A673 (cell line): ENCODE measurements at places on chromosomes 11 and 22.

DNA sequence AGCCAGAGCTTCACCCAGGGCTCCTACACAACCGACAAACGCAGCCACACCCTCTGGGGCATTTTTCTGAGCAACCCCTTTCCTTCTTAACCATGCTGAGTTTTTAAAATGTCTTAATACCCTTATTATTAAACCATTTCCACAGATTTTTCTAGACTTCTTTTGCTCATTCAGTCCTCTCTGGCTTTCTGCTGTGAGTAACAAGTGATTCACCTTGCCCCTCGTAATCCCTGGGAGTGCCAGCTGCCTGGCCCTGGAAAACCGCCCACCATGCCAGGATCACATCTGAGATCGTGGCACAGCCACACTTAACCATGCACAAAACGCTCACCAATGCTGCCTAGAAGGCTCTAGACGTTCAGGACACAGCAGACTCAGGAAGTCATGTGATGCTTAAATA is 25.4 kb downstream of the YPEL1 start:
- no peak overlapping the region for H3K4me3 ChIP-seq
- no peak overlapping the region for H3K27ac ChIP-seq
- DNase-seq: no peak
- H3K27me3 ChIP-seq: no peaks in the 10 kb centered on the region

GRCh38 chr11:10594407-10594806 is 25.9 kb upstream of the LYVE1 start:
- peaks cover 36% of the 10 kb centered on the region for H3K4me1 ChIP-seq
- no peaks in the 10 kb centered on the region for H3K36me3 ChIP-seq
- no peaks in the 10 kb centered on the region for H3K27me3 ChIP-seq
- no peak overlapping the region for H3K4me3 ChIP-seq
- no peak overlapping the region for H3K27ac ChIP-seq

GRCh38 chr11:131486100-131486499 is 115.7 kb downstream of the NTM start:
- H3K4me1 ChIP-seq: no peaks in the 10 kb centered on the region
- H3K36me3 ChIP-seq: no peaks in the 10 kb centered on the region
- no peak for DNase-seq
- no peak overlapping the region for H3K27ac ChIP-seq
- peaks cover 13% of the 10 kb centered on the region for H3K27me3 ChIP-seq

GRCh38 chr11:6297831-6298230 is 22.5 kb downstream of the CAVIN3 start:
- no peaks in the 10 kb centered on the region for H3K4me1 ChIP-seq
- peak; percentile 21 for DNase-seq
- no peak overlapping the region for H3K4me3 ChIP-seq
- H3K36me3 ChIP-seq: no peaks in the 10 kb centered on the region

DNA sequence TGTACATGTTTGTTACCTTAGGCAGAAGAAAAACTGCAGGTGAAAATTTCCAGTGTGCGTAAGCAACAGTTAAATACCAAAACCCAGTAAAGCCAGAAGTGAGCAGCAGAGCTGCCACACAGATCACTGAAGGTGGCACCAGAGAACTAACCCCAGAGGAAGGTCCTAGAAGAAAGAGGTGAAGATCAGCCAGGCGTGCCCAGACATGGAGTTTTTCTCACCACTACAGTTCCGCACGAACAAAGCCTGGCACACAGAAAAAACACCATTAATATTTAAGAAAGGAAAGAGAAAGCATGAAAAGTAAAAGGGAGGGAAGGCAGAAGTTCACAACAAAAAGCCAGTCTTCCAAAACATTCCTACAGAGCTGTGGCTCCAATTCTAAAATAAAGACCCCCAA is 60.7 kb downstream of the STK33 start:
- no peaks in the 10 kb centered on the region for H3K4me1 ChIP-seq
- no peak overlapping the region for H3K4me3 ChIP-seq
- no peak for DNase-seq
- peaks cover 27% of the 10 kb centered on the region for H3K27me3 ChIP-seq
- H3K36me3 ChIP-seq: no peaks in the 10 kb centered on the region

GRCh38 chr11:47248664-47249377 is at the start of gene ACP2:
ACP2 (minus strand) TSS chr11:47248814; CDS start chr11:47248789, 25 bp downstream.
- H3K36me3 ChIP-seq: peaks cover 28% of the 10 kb centered on the region
- H3K4me1 ChIP-seq: peaks cover 13% of the 10 kb centered on the region
- H3K27me3 ChIP-seq: no peaks in the 10 kb centered on the region

- no peaks in the 10 kb centered on the region for H3K36me3 ChIP-seq
- H3K4me3 ChIP-seq: no peak overlapping the region
- peak; percentile 33 for DNase-seq
- H3K27ac ChIP-seq: no peak overlapping the region
Measured at GRCh38 chr11:60169264-60169915, 13.5 kb downstream of the MS4A6A start.

- peaks cover under 1% of the 10 kb centered on the region for H3K4me1 ChIP-seq
- H3K4me3 ChIP-seq: peak overlapping the region; percentile 53
- peak; percentile 25 for DNase-seq
- no peak overlapping the region for H3K27ac ChIP-seq
Measured at GRCh38 chr11:82732734-82733443, 775 bp downstream of the FAM181B start.

- DNase-seq: no peak
- H3K4me3 ChIP-seq: no peak overlapping the region
- H3K36me3 ChIP-seq: no peaks in the 10 kb centered on the region
- H3K27me3 ChIP-seq: no peaks in the 10 kb centered on the region
- H3K4me1 ChIP-seq: peaks cover 9% of the 10 kb centered on the region
Measured at GRCh38 chr11:86509588-86509974, 134.9 kb downstream of the CCDC81 start.

GRCh38 chr22:50206599-50206998 is 5.8 kb downstream of the SELENOO start:
- H3K36me3 ChIP-seq: peaks cover 38% of the 10 kb centered on the region
- H3K27me3 ChIP-seq: no peaks in the 10 kb centered on the region
- H3K4me1 ChIP-seq: peaks cover 8% of the 10 kb centered on the region
- H3K4me3 ChIP-seq: no peak overlapping the region

DNA sequence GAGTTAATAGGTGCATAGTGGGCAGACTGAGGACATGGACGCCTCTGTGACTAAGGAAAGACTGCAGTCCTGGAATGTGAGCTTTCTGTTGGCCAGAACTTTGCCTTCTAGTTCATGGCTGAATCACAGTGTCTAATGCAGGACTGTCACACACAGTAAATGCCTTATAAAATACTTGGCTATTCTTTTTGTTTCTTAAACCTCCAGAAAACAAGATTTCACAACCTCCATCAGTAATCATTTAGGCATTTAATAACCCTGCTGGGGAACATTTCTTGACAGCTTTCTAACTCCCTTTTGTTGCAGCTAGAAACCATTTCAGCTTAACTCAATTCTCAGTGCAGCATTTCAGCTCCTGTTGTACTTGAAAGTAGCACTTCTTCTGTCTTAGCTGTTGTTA is 335.8 kb upstream of the DDI1 start:
- no peaks in the 10 kb centered on the region for H3K36me3 ChIP-seq
- H3K27ac ChIP-seq: peak overlapping the region; percentile 39
- no peak overlapping the region for H3K4me3 ChIP-seq
- DNase-seq: peak; percentile 48

DNA sequence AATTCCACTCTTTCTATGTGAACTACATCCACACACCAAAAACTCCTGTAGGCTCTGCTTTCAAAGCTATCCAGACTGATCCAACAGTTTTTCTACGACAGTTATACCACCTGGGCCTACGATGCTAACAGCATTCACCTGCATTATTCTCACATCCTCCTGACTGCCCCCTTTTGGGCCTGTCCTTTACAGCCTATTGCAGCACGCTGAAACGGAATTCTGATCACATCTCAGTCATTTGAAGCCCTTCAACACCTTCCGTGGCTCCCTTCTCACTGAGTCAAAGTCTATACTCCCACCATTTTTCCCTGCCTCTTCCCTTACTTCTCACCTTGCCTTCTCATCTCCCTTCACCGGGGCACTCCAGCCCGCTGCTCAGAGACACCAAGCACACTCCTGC is 791.3 kb upstream of the KIRREL3 start:
- H3K4me3 ChIP-seq: no peak overlapping the region
- no peak for DNase-seq
- peaks cover 47% of the 10 kb centered on the region for H3K27me3 ChIP-seq
- H3K4me1 ChIP-seq: no peaks in the 10 kb centered on the region
- H3K27ac ChIP-seq: no peak overlapping the region
- no peaks in the 10 kb centered on the region for H3K36me3 ChIP-seq

GRCh38 chr22:23565915-23566704 is 14.0 kb downstream of the IGLL1 start:
- H3K36me3 ChIP-seq: no peaks in the 10 kb centered on the region
- H3K27me3 ChIP-seq: peaks cover 14% of the 10 kb centered on the region
- peak overlapping the region; percentile 44 for H3K4me3 ChIP-seq
- H3K4me1 ChIP-seq: peaks cover 5% of the 10 kb centered on the region
- no peak overlapping the region for H3K27ac ChIP-seq

GRCh38 chr11:110069158-110069737 is 23.9 kb upstream of the ZC3H12C start:
- H3K27me3 ChIP-seq: no peaks in the 10 kb centered on the region
- peak; percentile 97 for DNase-seq
- peaks cover 29% of the 10 kb centered on the region for H3K4me1 ChIP-seq

DNA sequence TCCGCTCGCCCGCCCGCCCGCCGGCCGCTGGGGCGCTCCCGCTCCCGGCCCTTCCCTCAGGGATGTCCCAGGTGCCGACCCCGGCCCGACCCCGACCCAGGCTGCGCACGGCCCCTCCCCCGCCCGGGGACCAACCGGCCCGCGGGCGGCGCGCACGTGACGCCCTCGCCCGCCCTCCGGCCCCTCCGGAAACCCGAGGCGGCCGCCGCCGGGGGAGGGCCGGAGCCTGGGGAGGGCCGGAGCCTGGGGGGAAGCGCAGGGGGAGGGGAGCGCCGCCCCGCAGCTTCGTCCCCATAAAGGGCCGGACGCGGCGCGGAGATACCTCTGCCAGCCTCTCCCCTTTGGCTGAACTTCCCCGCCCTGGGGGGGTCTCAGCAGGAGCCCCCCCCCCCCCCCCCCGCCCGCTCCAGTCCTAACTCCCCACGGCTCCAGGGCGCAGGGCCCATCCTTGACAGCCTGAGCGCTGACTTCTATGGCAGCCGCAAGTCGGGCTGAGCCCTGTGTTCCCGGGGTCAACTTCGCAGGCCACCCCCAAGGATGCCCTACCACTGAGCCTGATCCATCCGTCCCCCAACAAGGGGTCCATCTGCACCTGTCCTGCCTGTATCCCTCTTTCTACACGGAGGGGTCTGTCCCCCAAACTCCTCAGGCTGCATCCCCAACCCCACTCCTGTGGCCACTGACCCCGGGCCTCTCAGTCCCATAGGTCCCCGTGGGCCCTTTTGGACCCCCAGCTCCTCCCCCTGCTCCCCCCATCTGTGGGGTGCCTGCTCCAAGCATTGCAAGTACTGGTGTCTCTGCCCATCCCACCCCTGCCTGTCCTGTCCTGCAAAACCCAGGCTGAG is at the start of gene MAPK12:
MAPK12 (minus strand) TSS at position 69 of the 845 bp plus-strand sequence. CDS start 174 bp downstream, outside the sequence.
- peaks cover 11% of the 10 kb centered on the region for H3K4me1 ChIP-seq
- DNase-seq: no peak

GRCh38 chr11:101429703-101430540 is 153.9 kb downstream of the TRPC6 start:
- no peak overlapping the region for H3K4me3 ChIP-seq
- no peak overlapping the region for H3K27ac ChIP-seq
- H3K27me3 ChIP-seq: no peaks in the 10 kb centered on the region
- no peaks in the 10 kb centered on the region for H3K36me3 ChIP-seq

DNA sequence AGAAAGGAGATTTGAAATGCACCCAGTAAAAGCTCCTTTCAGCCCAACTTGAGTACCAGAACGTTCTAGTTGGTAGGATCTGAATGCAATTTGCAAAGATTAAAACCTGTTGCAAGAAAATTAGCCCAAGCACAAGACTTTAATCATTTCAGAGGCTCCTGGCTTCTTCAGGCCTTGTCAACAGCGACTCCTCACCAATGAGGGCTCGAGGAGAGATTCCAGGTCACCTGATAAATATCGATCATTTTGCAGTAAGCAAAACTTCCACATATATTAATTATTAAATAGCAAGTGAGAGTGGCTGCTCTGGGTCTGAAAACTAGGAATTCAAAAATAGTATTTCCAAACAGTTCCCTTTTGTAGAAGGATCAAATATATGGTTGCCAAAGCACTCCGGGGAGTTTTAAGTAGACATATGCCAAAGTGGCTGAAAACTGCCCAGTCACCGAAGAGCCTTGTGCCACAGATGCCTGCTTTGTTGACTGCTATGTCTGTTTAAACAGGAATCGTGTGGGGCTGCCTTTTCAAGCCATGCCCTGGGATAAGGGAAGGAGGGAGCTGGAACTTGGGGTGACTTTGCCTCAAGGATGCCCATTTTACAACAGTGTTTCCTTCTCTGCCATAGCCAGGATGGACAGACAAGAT is 64.0 kb downstream of the CSNK2A3 start:
- H3K36me3 ChIP-seq: no peaks in the 10 kb centered on the region
- DNase-seq: no peak
- H3K27ac ChIP-seq: no peak overlapping the region
- no peaks in the 10 kb centered on the region for H3K27me3 ChIP-seq
- H3K4me3 ChIP-seq: no peak overlapping the region
- H3K4me1 ChIP-seq: peaks cover 7% of the 10 kb centered on the region

- H3K4me3 ChIP-seq: no peak overlapping the region
- H3K4me1 ChIP-seq: peaks cover 22% of the 10 kb centered on the region
- H3K27ac ChIP-seq: no peak overlapping the region
- H3K36me3 ChIP-seq: no peaks in the 10 kb centered on the region
- no peaks in the 10 kb centered on the region for H3K27me3 ChIP-seq
- DNase-seq: no peak
Measured at GRCh38 chr22:23246982-23247766, 66.9 kb downstream of the BCR start.
